ENCODE measurements at places on chromosomes 3 and 15.
A peak's percentile ranks its signal among the peaks of the same experiment; 100 is the strongest.

GRCh38 chr3:156680243-156680914 lies 6.0 kb downstream of the TIPARP start:
- no peak for DNase-seq

DNA sequence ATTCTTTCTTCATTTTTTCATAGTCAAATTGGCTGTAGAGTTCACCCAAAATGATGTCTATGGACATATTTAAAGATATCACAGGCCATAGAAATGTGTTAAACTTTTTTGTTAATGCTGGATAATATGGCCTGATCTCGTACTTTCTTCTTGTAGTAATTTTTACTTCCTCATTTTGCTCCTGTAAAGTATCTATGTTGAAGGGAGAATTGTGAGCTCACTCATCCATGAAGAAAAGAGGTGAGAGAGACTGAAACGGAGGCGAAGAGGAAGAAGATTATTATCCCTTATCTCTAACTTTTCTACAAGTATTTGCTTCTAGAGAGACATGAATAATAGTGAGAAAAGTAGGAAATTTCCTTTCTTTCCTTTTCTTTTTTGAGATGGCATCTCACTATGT lies 613.8 kb upstream of the TBL1XR1 start:
- no peak for DNase-seq

- no peak for DNase-seq
Measured at GRCh38 chr3:73866846-73867245, 242.1 kb upstream of the PDZRN3 start.

DNA sequence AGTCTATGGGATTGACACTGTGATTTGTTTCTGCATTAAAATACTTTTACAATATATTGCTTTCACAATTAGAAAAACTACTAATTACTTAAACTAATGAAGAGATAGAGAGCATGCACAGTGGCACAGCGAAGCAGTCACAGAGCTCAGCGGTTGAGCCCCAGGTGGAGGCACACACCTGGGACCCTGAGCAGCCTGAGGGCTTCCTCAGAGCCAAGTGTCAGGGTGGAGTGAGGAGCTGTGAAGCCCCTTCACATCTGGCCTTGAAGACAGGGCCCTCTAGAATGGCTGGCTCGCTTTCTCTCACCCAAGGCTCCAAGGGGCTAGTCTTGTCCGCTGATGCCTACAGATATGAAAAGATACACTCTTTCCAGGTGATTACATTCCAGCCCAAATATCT lies 287.7 kb downstream of the ZNF385D start:
- no peak for DNase-seq

GRCh38 chr3:183485585-183485984 lies 57.2 kb upstream of the MCF2L2 start:
- no peak for DNase-seq

GRCh38 chr3:133699903-133700302 lies 38.2 kb upstream of the TOPBP1 start:
- no peak for DNase-seq

GRCh38 chr3:181909241-181909640 lies 197.5 kb downstream of the SOX2 start:
- DNase-seq = no peak

- DNase-seq = no peak
Measured at GRCh38 chr3:168156479-168156878, 60.8 kb upstream of the GOLIM4 start.

DNA sequence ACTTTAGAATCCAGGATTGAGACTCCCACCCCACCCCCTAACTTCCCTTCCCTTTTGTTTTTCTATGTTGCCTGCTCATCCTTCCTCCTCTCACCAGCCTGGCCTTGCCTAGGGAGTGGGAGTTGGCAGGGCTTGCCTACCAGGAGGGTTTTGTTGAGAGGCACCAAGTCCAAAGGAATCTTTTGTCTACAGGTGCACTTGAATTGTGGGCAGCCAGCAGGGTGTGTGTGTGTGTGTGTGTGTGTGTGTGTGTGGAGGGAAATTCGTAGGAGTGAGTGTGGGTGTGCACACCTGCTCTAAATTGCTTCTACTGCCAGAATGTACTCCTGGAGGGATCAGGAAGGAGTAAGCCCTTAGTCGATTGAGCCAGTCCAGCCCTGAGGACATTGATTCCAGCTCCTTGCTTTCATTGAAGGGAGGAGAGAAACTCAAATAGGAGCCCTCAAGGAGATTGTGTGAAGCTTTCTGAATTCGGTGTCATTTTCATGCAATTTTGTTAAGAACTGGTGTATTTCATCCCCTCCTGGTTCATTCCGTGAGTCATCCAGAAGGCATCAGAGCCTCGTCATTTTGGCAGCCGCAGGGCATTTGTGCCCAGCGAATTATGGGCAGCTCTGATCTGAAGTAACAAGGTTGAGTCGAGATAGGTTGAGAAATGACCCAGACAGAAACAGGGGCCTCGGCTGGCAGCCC lies 112.1 kb downstream of the SLCO3A1 start:
- no peak for DNase-seq

- DNase-seq = peak; percentile 69
Measured at GRCh38 chr15:56038015-56038414, 44.6 kb upstream of the NEDD4 start.

DNA sequence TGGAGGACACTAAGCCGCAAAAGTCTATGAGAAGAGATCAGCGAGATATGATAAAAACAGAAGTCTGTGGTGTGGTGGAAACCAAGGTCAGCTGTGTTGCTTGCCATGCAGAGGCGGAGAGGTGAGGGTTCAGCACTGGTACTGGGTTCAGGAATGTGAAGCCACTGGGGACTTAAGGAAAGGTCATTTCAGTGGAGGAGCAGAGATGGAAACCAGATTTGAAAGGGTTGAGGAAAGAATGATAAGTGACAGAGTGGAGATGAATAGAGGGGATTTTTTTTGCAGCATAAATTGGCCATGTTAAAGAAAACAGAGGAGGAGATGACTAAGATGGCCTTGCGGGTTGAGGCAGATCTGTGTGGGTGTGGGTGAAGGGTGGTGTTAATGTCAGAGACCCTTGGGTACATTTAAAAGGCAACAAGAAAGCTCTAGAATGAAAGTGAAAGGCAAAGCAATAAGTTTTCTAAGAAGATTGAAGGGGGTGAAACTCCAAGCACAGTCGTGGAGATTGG lies 265.5 kb downstream of the ADAMTSL3 start:
- no peak for DNase-seq

DNA sequence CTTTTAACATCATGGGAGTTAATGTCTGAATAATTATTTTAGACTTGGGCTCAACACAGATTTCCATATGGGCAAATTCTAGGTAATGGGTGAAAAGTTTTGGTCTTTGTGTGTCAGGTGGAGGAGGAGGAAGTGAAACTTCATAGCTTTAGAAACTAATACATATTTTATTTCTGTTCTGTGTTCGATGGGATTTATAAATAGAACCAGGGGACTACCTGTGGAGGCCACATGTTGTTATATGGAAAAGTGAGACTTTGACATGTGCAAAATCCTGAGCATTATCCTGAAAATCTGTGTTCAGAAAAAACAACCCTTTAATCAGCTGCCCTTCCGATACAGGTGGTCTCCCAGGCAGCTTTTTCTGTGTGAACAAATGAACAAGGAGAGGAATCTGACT lies 209.5 kb downstream of the SOX2 start:
- DNase-seq = no peak

- DNase-seq = no peak
Measured at GRCh38 chr3:15979495-15979894, 181.7 kb upstream of the ANKRD28 start.

- no peak for DNase-seq
Measured at GRCh38 chr15:58206151-58206550, 68.0 kb downstream of the AQP9 start.

GRCh38 chr15:41254560-41254959 lies 23.5 kb downstream of the CHP1 start:
- DNase-seq = no peak

- DNase-seq = no peak
Measured at GRCh38 chr15:92822216-92823144, 77.6 kb upstream of the CHD2 start.

GRCh38 chr3:13027154-13027553 lies 46.1 kb downstream of the IQSEC1 start:
- DNase-seq = no peak

DNA sequence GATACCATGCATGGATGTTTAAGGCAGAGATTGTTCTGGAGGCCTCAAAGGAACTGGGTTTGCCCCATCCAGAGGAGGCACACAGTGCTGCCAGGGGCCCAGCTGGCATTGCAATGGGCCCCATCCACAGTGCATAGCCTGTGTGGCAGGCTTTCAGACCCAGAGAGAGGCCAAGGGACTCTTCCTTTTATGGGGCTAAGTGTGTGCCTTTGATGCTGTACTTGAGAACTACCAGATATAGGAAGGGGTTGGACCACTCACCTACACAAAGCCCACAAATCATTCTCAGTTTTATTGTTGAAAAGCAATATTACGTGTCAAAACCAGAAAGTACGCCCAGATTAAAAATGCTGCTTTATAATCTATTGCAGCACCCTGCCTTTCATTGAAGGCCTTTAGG lies 134.9 kb downstream of the EPHB1 start:
- DNase-seq = no peak

DNA sequence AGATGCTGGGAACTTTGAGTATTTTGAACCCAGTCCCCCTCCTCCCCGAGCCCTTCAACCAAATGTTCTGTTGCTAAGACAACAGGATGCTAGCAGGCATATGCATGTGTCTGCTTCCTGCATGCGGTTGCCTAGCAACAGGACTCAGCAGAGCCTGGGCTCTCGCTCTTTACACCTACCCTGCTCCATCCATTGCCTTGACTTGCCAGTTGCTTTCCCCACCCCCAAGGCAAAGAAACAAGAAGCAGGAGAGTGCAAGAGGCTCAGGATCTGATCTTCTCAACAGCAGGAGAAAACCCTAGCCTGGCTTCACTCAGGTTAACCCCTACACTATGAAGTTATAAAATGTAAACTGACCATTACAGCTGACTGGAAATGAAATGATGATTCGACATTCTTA lies 393.0 kb downstream of the IGSF11 start:
- DNase-seq = no peak

DNA sequence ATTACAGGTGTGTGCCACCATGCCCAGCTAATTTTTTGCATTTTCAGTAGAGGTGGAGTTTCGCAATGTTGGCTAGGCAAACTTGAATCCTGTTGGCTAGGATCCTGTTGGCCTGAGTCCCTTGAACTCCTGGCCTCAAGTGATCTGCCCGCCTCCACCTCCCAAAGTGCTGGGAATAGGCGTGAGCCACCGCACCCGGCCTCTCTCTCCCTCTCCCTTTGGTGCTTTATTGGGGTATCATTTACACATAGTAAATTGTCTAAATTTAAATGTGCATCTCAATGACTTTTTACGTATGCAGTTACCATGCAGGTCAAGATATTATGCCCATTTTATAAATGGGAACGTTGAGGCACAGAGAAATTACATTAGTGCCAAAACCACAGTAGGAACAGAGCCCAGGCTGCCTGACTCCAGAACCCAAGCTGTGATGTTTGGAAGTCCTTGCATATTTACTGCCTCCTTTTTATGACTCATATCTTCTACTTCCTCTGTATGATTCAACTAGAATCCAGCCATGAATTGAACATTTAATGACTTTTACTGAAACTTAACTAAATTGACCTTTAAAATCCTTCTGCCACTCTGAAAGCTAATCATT lies 34.0 kb upstream of the RPP14 start:
- DNase-seq = no peak

DNA sequence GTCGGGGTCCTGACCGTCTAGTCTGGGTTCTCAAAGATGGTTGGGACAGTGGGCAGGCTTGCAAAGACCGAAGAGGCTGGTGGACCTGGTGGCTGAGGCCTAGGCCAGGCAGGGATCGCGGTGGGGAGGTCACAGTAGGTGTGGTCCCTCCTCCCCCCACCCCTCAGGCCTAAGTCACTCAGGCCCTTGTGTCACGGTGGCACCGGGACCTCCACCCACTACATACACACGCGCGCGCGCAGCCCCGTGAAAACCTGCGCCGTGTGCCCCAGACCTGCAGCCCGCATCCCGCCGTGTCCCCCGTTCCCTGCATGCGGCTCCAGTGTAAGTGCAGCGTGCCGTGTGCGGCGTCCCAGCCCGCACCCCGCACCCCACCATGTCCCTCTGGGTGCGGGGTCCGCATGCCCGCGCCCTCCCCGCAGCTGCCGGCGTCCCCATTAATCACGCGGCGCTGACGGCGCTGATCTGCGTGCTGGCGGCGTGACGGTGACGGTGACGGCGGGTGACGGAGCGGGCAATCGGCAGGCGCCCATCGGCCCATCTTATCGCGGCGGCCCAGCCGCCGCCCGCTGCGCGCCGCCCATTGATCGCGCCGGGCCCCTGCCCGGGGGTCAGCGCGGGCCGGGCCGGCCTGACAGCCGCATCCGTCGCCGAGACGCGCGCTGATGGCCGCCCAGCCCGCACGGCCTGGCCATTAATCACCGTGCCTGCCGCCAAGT lies 24.4 kb downstream of the SEC61A1 start:
- peak; percentile 22 for DNase-seq

DNA sequence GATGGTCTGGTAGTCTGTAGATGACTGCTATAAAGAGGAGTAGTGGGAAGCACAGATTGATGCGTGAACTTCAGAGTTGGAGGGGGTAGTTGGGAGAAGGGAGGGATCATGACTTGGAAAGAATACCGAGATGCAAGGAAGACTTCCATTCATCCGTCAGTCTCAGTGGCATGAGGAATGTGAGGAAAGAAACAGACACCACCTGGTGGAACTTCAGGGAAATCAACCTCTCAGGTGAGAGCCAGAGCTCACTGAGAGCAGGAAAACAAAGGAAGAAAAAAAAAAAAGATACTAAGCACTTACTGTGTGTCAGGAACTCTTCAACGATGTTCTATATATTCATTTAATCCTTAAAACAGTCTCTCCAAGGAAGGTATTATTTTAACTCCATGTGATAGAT lies 172.4 kb downstream of the OXSM start:
- DNase-seq = no peak

- DNase-seq = no peak
Measured at GRCh38 chr3:31356941-31357340, 175.8 kb upstream of the STT3B start.

GRCh38 chr3:37824090-37824953 lies 37.4 kb upstream of the CTDSPL start:
- no peak for DNase-seq

- no peak for DNase-seq
Measured at GRCh38 chr15:79640206-79640605, 208.1 kb downstream of the MINAR1 start.

DNA sequence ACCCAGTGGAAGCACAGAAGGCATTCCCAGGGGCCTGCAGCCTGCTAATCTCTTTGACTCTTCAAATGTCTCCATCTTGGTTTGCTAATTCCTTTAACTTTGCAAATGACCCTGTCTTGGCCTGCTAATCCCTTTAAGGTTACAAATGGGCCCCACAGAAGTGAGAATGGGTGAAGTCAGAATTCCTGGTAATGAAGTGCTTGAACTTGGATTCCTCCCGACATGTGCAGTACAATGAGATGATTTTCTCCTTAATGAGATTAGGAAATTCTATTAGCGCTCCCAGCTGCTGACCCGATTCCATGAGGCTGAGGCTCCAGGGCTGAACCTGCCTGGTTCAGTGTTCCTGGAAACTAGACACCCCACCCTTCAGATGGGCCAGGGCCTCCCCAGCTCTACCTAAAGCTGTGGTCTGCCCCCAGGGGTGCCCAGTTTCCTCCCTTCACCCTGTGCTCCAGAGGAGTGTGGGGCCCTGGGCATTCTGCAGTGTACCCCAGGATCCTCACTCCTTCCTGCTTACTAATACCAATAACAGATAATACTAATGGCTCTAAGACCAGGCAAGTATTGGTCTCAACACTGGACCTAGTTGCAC lies 47.4 kb downstream of the SCN5A start:
- DNase-seq = no peak

Data from T-helper 2 cell (primary cell).